ENCODE measurements at places on chromosomes 12 and 14.

- no peak for DNase-seq
Observed at GRCh38 chr12:65986047-65986446, 144.5 kb downstream of the LLPH start.

- peak; percentile 80 for DNase-seq
Observed at GRCh38 chr14:67265131-67265530, 23.9 kb downstream of the PALS1 start.

DNA sequence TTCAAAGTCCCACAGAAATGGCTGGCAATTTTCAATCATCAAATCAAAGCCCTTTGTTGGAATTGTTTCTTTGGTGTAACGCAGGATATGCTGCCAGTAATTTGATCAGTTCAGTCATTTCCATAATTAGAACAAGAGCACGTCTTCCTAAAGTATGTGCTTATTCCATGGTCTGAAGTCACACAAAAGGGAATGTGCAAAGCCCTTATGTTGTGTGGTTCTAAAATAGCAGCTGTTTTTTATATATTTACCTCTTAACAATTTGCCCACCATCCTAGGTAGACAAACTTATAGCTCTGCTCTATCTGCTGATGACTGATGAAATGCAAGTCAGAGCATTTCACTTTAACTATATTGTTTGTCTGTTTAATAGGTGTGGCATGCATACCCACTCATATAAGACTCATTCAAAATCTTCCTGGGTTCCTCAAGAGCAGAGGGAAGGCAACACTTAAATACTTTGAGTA is 176.1 kb upstream of the SLC38A2 start:
- DNase-seq = no peak

DNA sequence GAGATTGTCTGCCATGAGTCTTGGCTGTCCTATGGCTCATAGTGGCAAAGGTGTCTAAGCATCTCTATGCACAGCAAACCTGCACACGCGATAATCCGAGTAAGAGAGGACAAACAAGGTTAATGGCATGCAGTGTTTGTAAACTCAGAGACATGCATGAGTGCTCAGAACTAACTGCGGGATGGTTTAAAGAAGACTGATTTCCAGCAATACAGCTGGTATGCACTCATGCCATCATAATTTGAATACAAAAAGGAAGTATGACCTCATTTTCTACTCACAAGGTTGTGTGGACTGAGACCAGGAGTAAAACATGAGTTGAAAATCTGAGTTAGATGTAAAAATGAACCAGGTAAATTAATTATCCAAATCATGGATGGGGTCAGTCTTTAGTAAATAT is 16.6 kb upstream of the TCP11L2 start:
- no peak for DNase-seq

DNA sequence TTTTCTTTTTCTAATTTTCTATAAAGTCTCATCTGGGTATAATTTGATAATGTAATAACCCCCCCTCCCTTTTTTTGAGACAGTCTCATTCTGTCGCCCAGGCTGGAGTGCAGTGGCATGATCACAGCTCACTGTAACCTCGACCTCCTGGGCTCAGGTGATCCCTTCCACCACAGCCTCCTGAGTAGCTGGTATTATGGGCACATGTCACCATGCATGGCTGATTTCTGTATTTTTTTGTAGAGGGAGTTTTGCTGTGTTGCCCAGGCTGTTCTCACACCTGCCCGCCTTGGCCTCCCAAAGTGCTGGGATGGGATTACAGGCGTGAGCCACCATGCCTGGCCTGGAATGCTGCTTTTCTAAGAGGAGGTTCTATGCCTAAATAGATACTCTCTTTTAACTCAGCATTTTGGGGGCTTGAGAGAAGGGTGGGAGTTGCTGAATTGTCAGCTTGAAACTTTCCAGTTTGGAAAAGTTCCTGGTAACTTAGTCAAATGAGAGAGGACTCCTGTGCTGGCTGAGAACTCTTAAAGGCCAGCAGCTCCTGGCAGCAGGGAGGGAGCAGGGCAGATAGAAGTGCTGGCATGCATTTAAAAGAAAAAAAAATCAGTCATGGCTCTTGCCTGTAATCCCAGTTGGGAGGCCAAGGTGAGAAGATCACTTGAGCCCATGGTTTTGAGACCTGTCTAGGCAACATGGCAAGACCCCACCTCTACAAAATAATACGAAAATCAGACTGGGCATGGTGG is 13.0 kb downstream of the NUDT4 start:
- no peak for DNase-seq

DNA sequence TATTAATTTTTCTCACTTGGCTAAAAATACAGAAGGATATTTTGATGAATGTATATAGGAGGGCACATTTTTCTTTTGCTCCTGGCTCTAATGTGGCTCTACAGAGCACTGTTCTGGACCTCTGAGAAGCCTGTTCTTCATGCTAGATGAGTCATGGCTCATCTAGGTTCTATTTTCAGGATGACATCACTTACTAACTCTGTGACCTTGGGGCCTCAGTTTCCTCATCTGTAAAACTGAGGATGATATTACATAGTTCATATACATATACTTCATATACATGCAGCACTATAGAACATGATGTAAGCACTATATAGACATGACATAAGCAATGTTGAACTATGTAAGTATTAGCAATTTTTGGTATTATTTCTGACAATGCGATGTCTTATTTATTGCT is 35.8 kb downstream of the SOCS2 start:
- DNase-seq = peak; percentile 34

GRCh38 chr12:80877721-80878265 is 59.9 kb downstream of the LIN7A start:
- no peak for DNase-seq

- no peak for DNase-seq
Observed at GRCh38 chr12:3204143-3204542, 127.0 kb downstream of the TSPAN9 start.

- DNase-seq = no peak
Observed at GRCh38 chr12:130226126-130226525, 63.9 kb downstream of the FZD10 start.

GRCh38 chr14:56862836-56863235 is 52.6 kb upstream of the OTX2 start:
- DNase-seq = no peak

GRCh38 chr12:49024543-49024942 is 6.0 kb upstream of the PRKAG1 start:
- no peak for DNase-seq

- DNase-seq = no peak
Observed at GRCh38 chr12:57459750-57460467, at the start of gene GLI1. Gene GLI1, plus strand, starts transcription at chr12:57459785. Its CDS starts 3,907 bp downstream, at chr12:57463692.

GRCh38 chr12:104682790-104683279 is 226.1 kb downstream of the CHST11 start:
- no peak for DNase-seq

GRCh38 chr14:21039585-21040369 is 2.4 kb upstream of the RNASE7 start:
- peak; percentile 74 for DNase-seq

DNA sequence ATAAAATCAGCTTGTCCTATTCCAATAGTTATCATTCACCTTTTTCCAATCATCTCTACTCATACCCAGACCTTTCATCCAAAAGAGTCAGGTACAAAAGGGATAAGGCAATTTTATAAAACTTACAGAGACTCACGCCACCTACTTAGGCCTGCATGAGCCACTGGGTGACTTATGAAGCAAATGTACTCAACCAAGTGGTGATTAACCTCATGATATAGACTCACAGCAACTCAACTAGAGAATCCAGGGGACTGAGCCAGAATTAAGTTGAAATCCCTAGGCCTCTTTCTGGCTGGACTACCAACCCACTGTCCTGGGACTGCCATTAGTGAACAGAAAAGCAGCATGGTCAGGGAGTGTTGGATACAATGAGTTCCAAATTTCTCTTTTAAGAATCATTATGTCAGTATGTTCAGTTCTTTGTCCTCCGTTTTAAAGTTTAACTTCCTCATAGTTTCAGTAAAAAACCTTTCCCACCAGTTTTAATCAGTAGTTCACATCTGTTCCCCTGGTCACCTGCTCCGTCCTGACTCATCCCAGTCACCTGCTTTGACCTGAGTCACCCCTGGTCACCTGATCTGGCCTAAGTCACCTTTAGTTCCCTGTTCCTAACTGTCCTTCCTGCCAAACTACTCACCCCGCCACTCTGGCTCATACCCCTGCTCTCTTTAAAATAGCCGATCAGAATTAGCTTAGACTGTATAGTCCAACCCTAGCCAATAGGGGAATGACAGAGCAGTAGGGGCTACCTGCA is 36.8 kb downstream of the SPTSSA start:
- DNase-seq = no peak

DNA sequence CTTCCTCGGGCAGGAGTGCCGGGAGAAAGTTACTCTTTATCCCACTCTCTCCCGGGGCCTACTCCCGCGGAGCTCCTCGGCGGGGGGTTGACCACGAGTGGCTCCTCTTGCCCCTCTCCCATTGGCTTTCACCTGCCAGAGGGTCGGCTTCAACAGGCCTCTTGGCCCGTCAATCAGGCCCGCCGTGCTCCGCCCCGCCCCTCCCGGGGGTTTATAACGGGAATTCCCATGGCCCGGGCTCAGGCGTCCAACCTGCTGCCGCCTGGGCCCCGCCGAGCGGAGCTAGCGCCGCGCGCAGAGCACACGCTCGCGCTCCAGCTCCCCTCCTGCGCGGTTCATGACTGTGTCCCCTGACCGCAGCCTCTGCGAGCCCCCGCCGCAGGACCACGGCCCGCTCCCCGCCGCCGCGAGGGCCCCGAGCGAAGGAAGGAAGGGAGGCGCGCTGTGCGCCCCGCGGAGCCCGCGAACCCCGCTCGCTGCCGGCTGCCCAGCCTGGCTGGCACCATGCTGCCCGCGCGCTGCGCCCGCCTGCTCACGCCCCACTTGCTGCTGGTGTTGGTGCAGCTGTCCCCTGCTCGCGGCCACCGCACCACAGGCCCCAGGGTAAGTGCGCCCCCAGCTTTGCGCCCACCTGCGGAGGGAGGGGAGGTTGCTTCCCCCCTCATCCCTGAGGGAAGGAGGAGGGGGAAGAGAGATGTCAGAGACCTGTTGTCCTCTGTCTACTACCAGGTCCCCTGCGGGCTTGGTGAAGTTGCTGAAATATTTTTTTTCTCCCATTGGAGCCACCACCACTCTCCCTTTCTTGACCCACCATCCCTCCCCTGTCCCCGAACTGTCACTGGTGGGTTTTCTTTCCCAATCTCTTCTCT is at the start of gene SMOC1:
TSS of gene SMOC1 (plus strand) at position 242 of the 869 bp plus-strand sequence. CDS start at position 505, 263 bp downstream.
- DNase-seq = no peak

GRCh38 chr12:77686760-77687159 is 143.9 kb upstream of the NAV3 start:
- peak; percentile 8 for DNase-seq

DNA sequence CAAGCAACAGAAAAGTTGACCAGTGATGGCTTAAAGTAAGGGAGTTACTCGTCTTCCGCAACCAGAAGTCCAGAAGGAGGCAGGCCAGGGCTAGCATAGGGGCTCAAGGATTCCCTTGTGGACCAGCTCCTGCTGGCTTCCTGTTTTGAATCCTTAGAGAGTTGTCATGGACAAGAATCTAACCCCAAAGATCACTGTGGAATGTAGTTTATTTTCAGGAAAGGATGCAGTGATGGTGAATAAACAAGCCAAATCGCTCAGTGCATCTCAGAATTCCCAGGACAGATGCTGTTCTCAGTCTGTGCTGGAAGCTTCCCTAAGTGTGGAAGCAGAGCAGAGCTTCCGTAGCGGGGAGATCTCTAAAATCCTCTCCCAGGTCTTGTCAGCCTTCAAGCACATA is 311.3 kb downstream of the C12orf75 start:
- DNase-seq = no peak

Measured in amniotic epithelial cell (primary cell).